ENCODE measurements at places on chromosomes 12 and 14. TPM values are rescaled to one million over a fixed set of nuclear protein-coding genes. Genes with fewer than 3 reads are reported as not detected.

Gene PAN2
- total RNA-seq = 72.9 TPM

Gene INTS13
- total RNA-seq = 67.8 TPM

Gene CSRP2
- total RNA-seq = 2.0 TPM

Gene P2RX2
- not detected for total RNA-seq

Gene CPM
- 1.7 TPM for total RNA-seq

Gene TTC9
- 0.37 TPM for total RNA-seq

Gene STXBP6
- total RNA-seq = not detected

Gene VASH1
- total RNA-seq = 0.54 TPM

Gene SERPINA9
- not detected for total RNA-seq
